ENCODE measurements at places on chromosomes 4 and X. TPM values are rescaled to one million over a fixed set of nuclear protein-coding genes. Genes with fewer than 3 reads are reported as not detected.

Gene GAGE12J
- total RNA-seq = not detected

Gene ARFIP1
- 23.3 TPM for total RNA-seq

Gene PRPS2
- 76.0 TPM for total RNA-seq

Gene SLC16A2
- total RNA-seq = 5.3 TPM

DNA sequence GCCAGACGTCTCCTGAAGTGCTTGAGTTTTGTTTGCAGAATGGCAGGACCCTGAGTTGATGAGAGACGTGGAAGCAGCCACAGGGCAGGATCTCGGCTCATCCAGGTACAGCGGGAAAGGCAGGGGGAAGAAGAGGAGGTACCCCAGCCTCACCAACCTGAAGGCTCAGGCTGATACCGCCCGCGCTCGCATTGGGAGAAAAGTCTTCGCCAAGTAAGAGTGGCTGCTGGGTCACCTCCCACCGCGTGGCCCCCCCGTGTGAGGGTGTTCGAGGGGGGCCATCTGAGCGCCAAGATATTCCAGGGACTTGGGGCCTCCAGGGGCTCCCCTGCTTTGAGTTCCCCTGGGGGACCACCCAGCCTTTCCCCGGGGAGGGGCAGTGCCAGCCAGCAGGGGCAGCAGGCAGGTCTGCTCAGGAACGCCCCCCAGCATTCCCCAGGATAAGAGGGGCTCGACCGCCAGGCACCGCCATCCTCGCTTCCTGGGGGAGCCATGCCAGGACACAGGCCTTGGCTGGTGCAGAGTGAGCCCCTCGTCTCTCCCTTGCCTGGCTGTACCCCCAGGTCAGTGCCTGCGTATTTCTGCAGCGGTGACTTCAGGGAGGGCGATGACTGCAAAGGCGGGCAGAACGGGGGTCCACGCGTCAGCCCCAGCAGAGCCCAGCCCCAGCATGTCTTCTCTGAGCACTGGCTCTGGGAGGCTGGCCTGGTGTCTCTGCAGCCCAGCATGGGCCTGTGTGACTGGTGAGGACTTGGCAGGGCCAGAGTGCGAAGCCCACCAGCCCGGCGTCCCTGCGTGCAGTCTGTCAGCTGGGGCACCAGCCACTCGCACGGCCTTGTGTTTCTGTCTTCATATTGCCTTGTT, 22.3 kb downstream of the NKX1-1 start:
- no peak overlapping the region for H3K4me3 ChIP-seq
- peak; percentile 61 for DNase-seq
- H3K27me3 ChIP-seq = no peaks in the 10 kb centered on the region
- peaks cover 8% of the 10 kb centered on the region for H3K36me3 ChIP-seq

DNA sequence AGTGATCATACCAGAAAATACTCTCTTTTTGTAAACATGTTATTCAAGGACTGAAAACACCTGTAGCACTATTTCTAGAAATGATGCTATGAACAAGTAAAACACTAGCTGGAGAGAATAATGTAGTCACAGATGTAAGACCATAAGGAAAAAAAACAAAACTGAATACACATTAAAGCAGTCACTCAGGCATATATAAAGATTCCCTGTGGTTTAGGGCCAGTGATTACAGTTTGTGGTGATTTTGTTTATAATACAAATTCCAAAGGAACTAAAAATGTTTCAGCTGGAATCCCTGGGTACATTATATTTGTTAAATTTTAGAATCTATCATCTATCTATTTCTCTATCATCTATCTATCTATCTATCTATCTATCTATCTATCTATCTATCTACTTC, 777.8 kb upstream of the FRG1 start:
- H3K27me3 ChIP-seq = no peaks in the 10 kb centered on the region

GRCh38 chrX:121755541-121755940, 708.1 kb downstream of the GLUD2 start:
- H3K27ac ChIP-seq = no peak overlapping the region
- H3K36me3 ChIP-seq = no peaks in the 10 kb centered on the region
- no peaks in the 10 kb centered on the region for H3K27me3 ChIP-seq
- DNase-seq = no peak
- no peaks in the 10 kb centered on the region for H3K4me1 ChIP-seq

All from sigmoid colon (tissue), 7 donors.